Naive thymus-derived CD4-positive, alpha-beta T cell (primary cell): ENCODE measurements at places on chromosomes 1 and 21.

GRCh38 chr1:224698015-224698451 is 81.9 kb downstream of the CNIH3 start:
- H3K4me3 ChIP-seq = no peak overlapping the region
- no peaks in the 10 kb centered on the region for H3K36me3 ChIP-seq
- H3K4me1 ChIP-seq = no peaks in the 10 kb centered on the region
- no peak overlapping the region for H3K27ac ChIP-seq
- no peak for DNase-seq

DNA sequence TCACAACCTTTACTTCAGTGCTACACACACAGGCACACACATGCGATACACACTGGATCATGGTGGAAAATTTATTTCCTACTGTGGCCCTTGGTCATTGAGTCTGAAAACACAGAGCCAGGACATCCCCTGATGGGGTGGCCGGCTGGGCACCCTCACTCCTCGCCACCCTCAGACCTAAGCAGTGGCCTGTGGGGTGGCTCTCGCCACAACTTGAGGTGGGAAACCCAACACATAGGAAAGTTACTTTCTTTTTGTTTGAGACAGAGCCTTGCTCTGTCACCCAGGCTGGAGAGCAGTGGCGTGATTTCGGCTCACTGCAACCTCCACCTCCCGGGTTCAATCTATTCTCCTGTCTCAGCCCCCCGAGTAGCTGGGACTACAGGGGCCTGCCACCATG is 19.4 kb downstream of the CRYAA start:
- H3K27me3 ChIP-seq = no peaks in the 10 kb centered on the region
- H3K36me3 ChIP-seq = no peaks in the 10 kb centered on the region
- no peak for DNase-seq

DNA sequence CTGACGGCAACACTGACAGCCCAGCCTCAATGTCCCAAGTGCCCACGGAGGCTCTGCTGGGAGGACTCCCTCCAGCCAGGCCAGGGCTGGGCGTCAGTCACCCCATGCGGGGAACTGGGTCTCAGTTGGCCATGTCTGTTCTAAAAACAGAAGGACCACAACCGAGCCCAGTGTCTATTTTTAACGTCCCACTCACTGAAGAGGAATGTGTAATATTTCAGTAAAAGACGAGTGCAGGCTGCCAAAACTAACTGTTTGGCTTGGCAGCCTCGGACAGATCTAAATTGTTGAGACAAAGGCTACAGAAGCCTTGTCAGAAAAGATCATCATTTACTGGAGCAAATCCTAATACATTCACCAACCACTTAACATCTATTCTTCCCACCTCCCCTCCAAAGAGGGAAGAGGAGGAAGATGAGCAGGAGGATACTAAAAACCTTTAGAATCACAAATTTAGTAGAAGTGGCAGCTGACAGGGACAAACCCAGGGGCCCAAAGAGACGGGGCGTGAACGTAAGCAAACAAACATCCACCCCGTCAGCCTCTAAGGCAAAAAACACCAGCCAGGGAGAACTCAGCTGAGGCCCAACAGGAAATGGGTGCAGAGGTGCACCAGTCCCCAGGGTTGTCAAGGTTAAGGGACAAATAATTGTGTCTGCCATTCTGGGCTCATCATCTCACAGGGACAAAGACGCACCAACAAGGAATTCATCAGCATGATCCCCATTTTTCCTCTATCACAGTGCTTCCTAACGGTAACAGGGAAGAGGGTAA is 18.7 kb downstream of the C1orf198 start:
- no peak overlapping the region for H3K4me3 ChIP-seq
- no peaks in the 10 kb centered on the region for H3K4me1 ChIP-seq
- no peak overlapping the region for H3K27ac ChIP-seq
- no peaks in the 10 kb centered on the region for H3K27me3 ChIP-seq

DNA sequence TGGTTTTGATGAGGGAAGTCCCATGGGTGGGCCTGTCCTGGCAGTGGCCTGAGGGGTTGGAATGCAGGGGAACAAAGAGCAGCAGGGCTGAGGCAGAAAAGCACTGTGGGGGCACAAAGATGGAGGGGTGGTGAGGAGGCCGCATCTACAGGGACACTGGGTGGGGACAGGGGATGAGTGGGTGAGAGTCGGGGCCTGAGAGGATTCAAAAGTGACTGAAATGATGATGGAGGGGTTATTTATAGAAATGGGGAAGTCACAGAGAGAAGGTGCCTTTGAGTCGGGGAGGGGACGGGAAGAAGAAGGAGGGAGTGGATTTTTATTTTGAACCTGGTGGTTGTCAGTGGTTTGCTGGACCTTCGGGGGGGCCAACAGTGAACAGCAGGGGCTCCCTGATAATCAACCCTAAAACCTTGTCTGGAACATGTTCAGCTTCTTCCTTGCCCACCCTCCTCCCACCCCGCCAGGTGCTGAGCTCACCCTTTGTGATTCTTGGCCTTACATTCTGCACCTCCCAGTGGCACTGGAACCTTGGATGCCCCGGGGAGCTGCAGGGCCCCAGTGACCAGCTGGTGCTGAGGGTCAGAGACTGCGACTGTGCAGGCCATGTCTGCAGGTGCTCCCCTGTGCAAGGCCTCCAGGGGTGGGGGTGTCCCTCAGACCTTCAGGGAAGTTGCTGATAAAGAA is 42.9 kb downstream of the IER5 start:
- no peaks in the 10 kb centered on the region for H3K36me3 ChIP-seq
- no peak overlapping the region for H3K27ac ChIP-seq
- no peak overlapping the region for H3K4me3 ChIP-seq
- H3K27me3 ChIP-seq = no peaks in the 10 kb centered on the region

GRCh38 chr1:156476501-156477298 is 23.9 kb downstream of the MEF2D start:
- no peak overlapping the region for H3K27ac ChIP-seq
- peaks cover 13% of the 10 kb centered on the region for H3K4me1 ChIP-seq
- no peak overlapping the region for H3K4me3 ChIP-seq
- no peak for DNase-seq
- no peaks in the 10 kb centered on the region for H3K27me3 ChIP-seq
- H3K36me3 ChIP-seq = peaks cover 60% of the 10 kb centered on the region

GRCh38 chr21:35697321-35697808 is 363.0 kb downstream of the SETD4 start:
- H3K4me3 ChIP-seq = no peak overlapping the region
- no peak overlapping the region for H3K27ac ChIP-seq
- no peaks in the 10 kb centered on the region for H3K36me3 ChIP-seq
- H3K27me3 ChIP-seq = no peaks in the 10 kb centered on the region

GRCh38 chr1:57279909-57280666 is 143.8 kb downstream of the DAB1 start:
- H3K4me1 ChIP-seq = no peaks in the 10 kb centered on the region
- H3K36me3 ChIP-seq = no peaks in the 10 kb centered on the region
- H3K27ac ChIP-seq = no peak overlapping the region
- no peak for DNase-seq
